ENCODE measurements at places on chromosomes 12 and 14. TPM values are rescaled to one million over a fixed set of nuclear protein-coding genes. Genes with fewer than 3 reads are reported as not detected.

DNA sequence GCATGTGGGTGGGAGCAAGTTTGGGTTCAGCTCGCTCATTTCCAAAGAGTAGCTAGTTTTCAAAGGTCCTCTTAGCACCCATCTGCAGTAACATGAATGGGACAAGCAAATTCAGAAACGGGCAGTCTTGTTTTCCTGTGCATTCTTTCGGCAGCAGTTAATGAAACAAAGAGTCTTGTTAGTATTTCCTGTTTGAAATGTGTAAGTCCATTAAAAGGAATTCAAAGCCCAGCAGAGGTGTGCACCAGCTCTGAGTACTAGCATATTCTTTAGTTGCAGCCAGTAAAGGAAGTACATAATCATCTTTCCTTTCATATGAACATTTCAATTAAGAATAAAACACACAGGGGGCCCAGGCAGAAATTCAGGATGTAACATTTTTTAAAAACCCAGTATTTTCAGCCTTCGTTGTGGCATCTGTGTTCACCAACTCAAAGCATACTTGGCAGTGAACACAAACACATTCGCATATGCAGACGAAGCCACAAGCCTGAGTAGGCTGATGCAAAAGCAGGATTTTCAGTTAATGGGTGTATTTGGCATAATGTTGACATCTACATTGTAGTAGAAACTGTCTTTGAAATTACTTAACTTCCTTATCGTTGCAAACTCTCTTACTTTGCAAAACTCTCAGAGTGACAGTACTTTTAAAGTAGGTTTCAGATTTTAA, 570.0 kb upstream of the FLRT2 start:
- H3K4me3 ChIP-seq, result no peak overlapping the region
- H3K36me3 ChIP-seq, result no peaks in the 10 kb centered on the region
- no peaks in the 10 kb centered on the region for H3K4me1 ChIP-seq
- H3K27ac ChIP-seq, result no peak overlapping the region

- H3K4me3 ChIP-seq, result peak within 1 kb of the TSS; percentile 22
- no peak within 1 kb of the TSS for H3K27ac ChIP-seq
- DNase-seq, result no peak
- H3K27me3 ChIP-seq, result peaks cover 3% of the 10 kb centered on the region
- no peaks in the 10 kb centered on the region for H3K36me3 ChIP-seq
Measured at GRCh38 chr14:21525962-21526671, at the start of gene SALL2. Gene SALL2 (minus strand): TSS chr14:21526346. CDS start chr14:21526127, 219 bp downstream.

RASAL1 gene
- total RNA-seq, result not detected

DNA sequence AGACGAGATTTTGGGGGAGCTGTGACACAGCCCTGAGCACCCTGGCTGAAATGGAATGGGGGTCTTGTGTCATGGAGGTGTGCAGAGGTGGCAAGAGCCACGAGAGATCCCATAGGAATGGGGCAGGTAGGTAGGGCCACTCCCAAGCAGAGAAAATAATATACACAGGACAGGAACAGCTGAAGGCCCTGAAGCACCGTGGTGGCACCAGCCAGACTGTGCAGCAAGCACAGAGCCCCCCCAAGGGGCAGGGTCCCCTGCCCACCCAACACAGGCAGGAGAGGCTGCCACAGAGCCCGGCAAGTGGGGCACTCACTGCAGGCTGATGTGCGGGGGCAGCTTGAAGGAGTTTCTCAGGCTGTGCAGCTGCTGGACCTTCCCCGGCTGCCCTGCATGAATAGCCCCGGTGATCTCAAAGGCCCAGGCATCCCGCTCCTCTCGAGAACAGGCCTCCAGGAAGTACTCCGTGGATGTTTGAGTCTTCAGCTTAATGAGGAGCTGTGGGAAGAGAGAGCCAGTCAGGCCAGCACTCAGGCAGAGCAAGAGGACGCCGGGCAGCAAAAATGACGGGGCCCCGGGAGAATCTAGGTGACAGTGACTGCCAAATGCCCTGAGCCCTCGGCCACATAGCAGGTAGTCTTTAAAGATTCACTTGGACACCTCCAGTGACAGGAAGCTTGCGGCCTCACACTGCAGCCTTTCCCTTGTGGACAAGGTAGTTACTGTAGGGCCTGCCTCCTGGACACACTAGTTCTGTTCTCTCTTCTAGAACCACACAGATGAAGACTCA, 16.7 kb downstream of the PLEK2 start:
- H3K27ac ChIP-seq, result no peak overlapping the region
- DNase-seq, result no peak
- H3K36me3 ChIP-seq, result peaks cover 16% of the 10 kb centered on the region
- no peaks in the 10 kb centered on the region for H3K27me3 ChIP-seq

GRCh38 chr12:51187370-51187987, 14.5 kb upstream of the TFCP2 start:
- H3K4me1 ChIP-seq, result no peaks in the 10 kb centered on the region
- H3K4me3 ChIP-seq, result no peak overlapping the region
- no peaks in the 10 kb centered on the region for H3K27me3 ChIP-seq
- no peaks in the 10 kb centered on the region for H3K36me3 ChIP-seq

DNA sequence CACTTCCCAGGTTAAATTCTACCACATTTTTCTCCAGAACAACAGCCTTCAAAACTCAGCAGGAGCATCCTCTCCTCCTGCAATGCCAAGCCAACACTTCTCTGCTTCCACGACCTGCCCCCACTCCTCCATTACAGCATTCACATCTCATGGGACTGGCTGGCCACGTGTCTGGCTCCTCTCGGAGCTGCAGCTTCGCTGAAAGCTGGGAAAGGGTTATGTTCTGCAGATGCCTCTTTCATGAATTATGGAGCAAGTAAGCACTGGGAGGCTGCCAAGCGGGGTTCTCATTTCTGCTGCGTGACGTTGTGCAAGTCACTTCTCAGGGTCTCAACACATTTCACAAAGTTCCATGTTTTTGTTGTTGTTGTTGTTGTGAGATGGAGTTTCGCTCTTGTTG, 142.2 kb upstream of the RFLNA start:
- H3K27me3 ChIP-seq, result no peaks in the 10 kb centered on the region
- no peaks in the 10 kb centered on the region for H3K4me1 ChIP-seq
- H3K27ac ChIP-seq, result no peak overlapping the region
- H3K36me3 ChIP-seq, result no peaks in the 10 kb centered on the region
- no peak overlapping the region for H3K4me3 ChIP-seq
- DNase-seq, result no peak

- H3K27me3 ChIP-seq, result no peaks in the 10 kb centered on the region
- H3K4me3 ChIP-seq, result no peak overlapping the region
- H3K27ac ChIP-seq, result no peak overlapping the region
- DNase-seq, result no peak
- H3K4me1 ChIP-seq, result 0 out of 2 replicates have a peak, but pooled peaks cover 3% of the 10 kb centered on the region
Measured at GRCh38 chr12:54352022-54352531, 12.2 kb downstream of the GPR84 start.

GRCh38 chr12:105198961-105199360, 37.0 kb downstream of the APPL2 start:
- no peaks in the 10 kb centered on the region for H3K27me3 ChIP-seq
- peak overlapping the region; percentile 18 for H3K27ac ChIP-seq
- peaks cover 97% of the 10 kb centered on the region for H3K36me3 ChIP-seq
- peaks cover 20% of the 10 kb centered on the region for H3K4me1 ChIP-seq

PRH2 gene
- total RNA-seq, result not detected

DNA sequence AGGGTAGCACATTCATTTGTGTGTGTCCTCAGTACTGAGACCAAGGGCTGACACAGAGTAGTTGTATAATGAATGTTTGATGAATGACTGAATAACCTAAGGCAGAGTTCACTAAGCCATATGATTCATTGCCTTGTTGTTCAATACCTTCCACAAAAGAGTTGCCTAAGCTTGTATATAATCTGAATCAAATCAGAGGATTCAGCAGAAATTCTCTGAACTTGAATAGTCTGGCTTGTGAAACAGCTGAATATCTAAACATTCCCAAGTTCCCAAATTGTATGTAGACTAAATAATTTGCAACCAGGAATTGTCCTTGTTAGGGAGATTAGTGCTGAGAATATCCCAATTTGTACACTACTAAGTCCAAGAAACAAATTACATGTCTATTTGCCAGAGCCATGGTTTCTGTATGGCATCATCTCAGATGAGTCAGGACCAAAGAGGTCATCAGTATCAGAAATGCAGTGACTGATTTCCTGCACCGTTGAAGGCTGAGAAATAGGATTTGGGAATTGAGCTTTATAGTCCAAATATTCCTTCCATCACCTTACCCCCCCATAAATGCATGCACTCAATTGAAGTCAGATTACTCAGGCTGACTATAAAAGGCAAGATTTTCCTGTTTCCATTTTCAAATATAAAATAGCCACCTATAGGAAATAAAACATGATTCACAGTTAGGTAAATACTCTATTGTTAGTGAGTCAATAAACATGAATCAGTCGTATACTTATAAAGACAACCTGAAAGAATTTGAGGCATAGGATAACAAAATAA, 168.7 kb downstream of the PHLDA1 start:
- H3K27ac ChIP-seq, result peak overlapping the region; percentile 26
- no peak overlapping the region for H3K4me3 ChIP-seq
- no peaks in the 10 kb centered on the region for H3K27me3 ChIP-seq
- no peaks in the 10 kb centered on the region for H3K36me3 ChIP-seq
- H3K4me1 ChIP-seq, result peaks cover 18% of the 10 kb centered on the region

PTCSC3 gene
- total RNA-seq, result not detected

DNA sequence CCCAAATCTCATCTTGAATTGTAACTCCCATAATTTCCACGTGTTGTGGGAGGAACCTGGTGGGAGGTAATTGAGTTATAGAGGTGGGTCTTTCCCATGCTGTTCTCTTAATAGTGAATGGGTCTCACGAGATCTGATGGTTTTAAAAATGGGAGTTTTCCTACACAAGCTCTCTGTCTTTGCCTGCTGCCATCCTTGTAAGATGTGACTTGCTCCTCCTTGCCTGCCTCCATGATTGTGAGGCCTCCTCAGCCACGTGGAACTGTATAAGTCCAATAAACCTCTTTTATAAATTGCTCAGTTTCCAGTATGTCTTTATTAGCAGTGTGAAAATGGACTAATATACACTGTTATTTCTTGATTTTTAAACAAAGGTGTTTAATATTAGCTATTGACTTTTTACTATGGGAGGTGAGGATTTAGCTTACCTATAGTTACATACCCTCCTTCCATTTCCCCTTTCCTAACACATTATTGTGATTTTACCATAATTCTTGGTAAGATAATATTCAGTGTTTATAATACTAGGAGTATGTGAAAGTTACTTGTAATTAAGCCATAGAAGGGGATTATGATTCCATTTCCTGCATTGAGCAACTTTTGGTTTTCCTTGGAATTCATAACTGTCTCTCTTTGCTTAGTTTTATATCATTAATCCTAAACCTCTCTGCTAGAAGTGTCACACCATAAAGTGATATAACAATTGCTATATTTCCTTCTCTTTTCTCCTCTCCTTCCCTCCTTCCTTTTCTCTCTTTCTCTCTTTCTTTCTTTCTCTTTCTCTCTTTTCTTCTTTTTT, 151.0 kb upstream of the KRAS start:
- no peaks in the 10 kb centered on the region for H3K36me3 ChIP-seq
- no peak overlapping the region for H3K4me3 ChIP-seq
- no peaks in the 10 kb centered on the region for H3K4me1 ChIP-seq
- H3K27me3 ChIP-seq, result no peaks in the 10 kb centered on the region
- no peak overlapping the region for H3K27ac ChIP-seq
- no peak for DNase-seq

DNA sequence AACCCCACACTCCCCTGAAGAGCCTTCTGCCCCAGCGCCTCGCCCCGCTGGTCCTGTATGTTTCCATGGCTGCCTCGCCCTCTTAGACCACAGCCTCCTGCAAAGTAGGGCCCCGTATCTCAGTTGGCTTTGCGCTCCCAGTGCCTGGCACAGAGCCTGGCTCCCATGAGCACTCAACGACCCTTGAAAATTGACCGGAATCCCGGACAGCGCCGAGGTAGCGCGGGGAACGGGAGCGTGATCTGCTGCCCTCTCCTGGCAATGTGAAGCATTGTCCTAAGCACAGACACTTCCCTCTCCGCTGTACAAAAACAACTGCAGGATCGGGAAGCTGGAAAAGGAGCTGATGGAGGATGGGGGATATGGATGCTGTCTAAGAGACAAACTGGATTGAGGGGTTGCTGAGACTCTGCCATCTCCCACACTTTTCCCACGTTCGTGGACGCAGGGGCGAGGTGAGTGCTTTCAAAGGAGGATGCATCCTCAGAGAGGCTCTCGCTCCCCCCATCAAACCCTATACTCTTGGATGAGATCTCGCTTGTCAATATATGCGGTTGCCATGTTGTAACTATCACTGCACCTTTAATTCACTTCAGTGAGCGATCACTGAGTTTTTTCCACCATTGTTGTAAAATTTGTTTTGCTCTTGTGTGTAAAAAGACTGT, 10.7 kb upstream of the FKBP4 start:
- DNase-seq, result peak; percentile 67
- H3K4me1 ChIP-seq, result peaks cover 4% of the 10 kb centered on the region
- H3K36me3 ChIP-seq, result no peaks in the 10 kb centered on the region
- no peak overlapping the region for H3K4me3 ChIP-seq

DNA sequence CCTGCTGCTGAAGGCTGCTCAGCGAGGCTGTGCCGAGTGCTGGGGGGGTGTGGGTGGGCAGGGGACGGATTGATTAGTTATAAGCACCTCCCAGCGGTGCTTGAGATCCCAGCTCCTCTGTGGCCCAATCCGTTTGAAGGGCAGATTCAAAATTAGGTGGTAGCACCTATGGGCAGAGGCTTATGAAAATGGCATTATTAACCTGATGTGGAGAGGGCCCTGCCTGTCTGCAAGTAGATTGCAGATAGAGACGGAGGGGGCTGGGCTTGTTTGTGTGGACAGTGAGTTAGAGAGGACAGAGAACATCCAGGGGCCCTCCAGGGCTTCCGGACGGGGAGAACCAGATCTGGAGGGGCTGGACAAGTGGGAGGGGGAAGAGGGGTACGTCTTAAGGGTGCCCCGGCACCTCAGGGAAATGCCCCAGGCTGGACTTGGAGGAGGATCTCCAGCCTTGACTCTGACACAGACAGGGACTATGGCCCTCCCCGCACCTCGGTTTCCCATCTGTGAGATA, at the start of gene RTL1:
Gene RTL1, minus strand, starts transcription at position 51 of the 514 bp plus-strand sequence. CDS start 18,934 bp downstream, outside the sequence.
- no peak within 1 kb of the TSS for H3K27ac ChIP-seq
- H3K36me3 ChIP-seq, result peaks cover 32% of the 10 kb centered on the region
- H3K4me1 ChIP-seq, result no peaks in the 10 kb centered on the region
- H3K27me3 ChIP-seq, result no peaks in the 10 kb centered on the region
